ENCODE measurements at places on chromosomes 2 and 18. TPM values are rescaled to one million over a fixed set of nuclear protein-coding genes. Genes with fewer than 3 reads are reported as not detected.
A peak's percentile ranks its signal among the peaks of the same experiment; 100 is the strongest.

DNA sequence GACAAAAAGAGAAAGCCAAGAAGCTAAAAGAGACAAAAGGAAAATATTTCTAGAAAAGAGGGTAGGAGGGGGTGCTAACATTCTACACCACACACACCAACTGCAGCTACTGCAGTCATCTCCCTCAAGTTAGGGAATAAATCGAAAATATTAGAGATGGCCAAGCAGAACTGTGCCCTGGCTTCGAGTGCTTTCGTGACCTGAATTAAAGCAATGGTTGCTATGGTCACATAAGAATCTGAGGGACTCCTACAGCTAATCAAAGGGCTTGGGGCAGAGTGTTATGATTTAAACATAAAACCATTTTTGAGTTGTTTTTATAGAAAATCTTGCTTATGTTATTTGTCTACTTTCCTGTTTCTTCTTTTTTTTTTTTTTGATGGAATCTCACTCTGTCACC, 159.6 kb upstream of the HNRNPA3 start:
- no peak for DNase-seq

- no peak for DNase-seq
Measured at GRCh38 chr2:156489750-156490465, 53.7 kb downstream of the GPD2 start.

RFTN2 gene
- total RNA-seq = not detected

DNA sequence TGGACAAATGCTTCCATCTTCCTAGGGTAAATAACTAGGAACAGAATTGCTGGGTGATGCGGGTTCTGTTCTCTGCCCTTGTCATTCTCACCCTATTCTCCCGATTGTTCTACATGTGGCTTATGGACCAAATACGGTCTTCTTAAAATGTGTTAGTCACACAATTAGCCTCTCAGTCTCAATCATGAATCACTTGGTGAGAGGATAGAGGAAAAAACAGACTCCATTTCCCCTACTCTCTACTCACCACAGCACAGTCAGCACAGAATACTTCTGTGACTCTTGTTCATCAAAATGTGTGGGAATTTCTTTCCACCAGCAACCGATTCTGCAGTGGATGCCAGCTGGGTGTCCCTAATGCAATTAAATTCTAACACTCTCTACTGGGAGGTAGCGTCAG, 125.2 kb downstream of the SH3BP4 start:
- DNase-seq = peak; percentile 22

- DNase-seq = peak; percentile 15
Measured at GRCh38 chr2:180196419-180196977, 189.4 kb upstream of the CWC22 start.

CTAGE1 gene
- not detected for total RNA-seq

GRCh38 chr2:219081096-219081495, 20.4 kb upstream of the IHH start:
- DNase-seq = no peak

ZAP70 gene
- not detected for total RNA-seq

Data from foreskin keratinocyte (primary cell).